NCI-H345 (cell line): ENCODE measurements at places on chromosomes 6 and 20.

GRCh38 chr20:57638895-57639236, 18.6 kb upstream of the ZBP1 start:
- DNase-seq = no peak

GRCh38 chr6:156971153-156971885, 194.1 kb downstream of the ARID1B start:
- DNase-seq = no peak

- no peak for DNase-seq
These were observed 4.7 kb downstream of the ADGRF5 start for GRCh38 chr6:46917002-46917545.

- DNase-seq = no peak
These were observed 126.8 kb downstream of the MAP3K7 start for GRCh38 chr6:90460051-90460450.

DNA sequence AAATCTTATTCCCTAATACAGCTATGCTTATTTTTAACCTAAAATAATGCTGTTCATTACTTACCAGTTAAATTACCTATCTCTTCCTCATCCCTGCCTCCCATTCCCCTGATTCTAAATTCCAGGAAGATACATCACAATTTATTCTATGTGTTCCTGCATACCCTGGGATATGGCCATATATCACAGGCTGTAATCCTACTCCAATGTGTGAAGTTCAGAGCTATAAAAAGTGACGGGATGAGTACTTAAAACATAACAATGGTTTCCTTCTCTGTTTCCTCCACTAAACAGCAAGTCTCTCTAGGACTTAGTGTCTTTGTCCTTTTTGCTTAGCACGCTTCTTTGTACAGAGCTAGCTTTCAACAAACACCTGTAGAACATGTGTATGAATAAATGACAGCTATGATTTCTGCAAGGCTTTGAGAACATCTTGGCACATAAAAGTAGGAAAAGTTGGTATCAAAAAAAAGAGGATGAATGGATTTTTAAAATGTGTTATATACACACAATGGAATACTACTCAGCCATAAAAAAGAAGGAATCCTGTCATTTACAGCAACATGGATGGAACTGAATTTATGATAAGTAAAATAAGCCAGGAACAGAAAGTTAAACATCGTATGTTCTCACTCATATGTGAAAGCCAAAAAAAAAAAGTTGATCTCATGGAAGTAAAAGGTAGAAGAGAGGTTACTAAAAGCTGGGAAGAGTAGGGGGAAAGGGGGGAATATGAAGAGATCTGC, 45.8 kb downstream of the SESN1 start:
- DNase-seq = no peak
